ENCODE measurements at places on chromosomes 16 and 17. TPM values are rescaled to one million over a fixed set of nuclear protein-coding genes. Genes with fewer than 3 reads are reported as not detected.

Gene CCL2
- 4.4 TPM for total RNA-seq

Gene PRAC1
- total RNA-seq = not detected

Gene GRB2
- total RNA-seq = 224 TPM

Gene NPIPB2
- total RNA-seq = 38.1 TPM

Gene PPP4C
- 93.3 TPM for total RNA-seq

Gene MRPL38
- 127 TPM for total RNA-seq

Gene ANKRD40CL
- not detected for total RNA-seq

Gene NDRG4
- 0.96 TPM for total RNA-seq

Gene TPSD1
- total RNA-seq = not detected

Gene GLYR1
- total RNA-seq = 147 TPM

Gene ACSM2B
- not detected for total RNA-seq

Gene VPS9D1
- total RNA-seq = 14.6 TPM

Gene DYNLL2
- total RNA-seq = 25.2 TPM

Gene CCL16
- not detected for total RNA-seq

Gene KIF2B
- total RNA-seq = not detected

Gene ERI2
- total RNA-seq = 4.9 TPM

Gene PNMT
- 0.76 TPM for total RNA-seq

Gene RNPS1
- 209 TPM for total RNA-seq

Gene ENPP7
- 6.7 TPM for total RNA-seq

Gene SLC13A2
- not detected for total RNA-seq

Gene NPIPB12
- 207 TPM for total RNA-seq

Gene FOXO3B
- 7.1 TPM for total RNA-seq

Gene MYH2
- not detected for total RNA-seq

Gene DPEP2
- 122 TPM for total RNA-seq

Gene PIPOX
- total RNA-seq = 15.0 TPM

Gene PYY
- total RNA-seq = not detected

Gene PLA2G10
- total RNA-seq = not detected

Gene SDR42E1
- 6.9 TPM for total RNA-seq

Gene ZNF668
- 11.1 TPM for total RNA-seq

Gene KRTAP17-1
- total RNA-seq = not detected

Gene DNASE1L2
- 1.1 TPM for total RNA-seq

Gene CDYL2
- total RNA-seq = 6.6 TPM

Gene HOXB1
- total RNA-seq = not detected

Gene USP43
- 0.07 TPM for total RNA-seq

Gene TBC1D3
- 1.7 TPM for total RNA-seq

Data from B cell (primary cell).